ENCODE measurements at places on chromosomes 12 and 14.
A peak's percentile ranks its signal among the peaks of the same experiment; 100 is the strongest.

GRCh38 chr14:53180272-53181221, 27.4 kb upstream of the DDHD1 start:
- no peak for DNase-seq

- DNase-seq = no peak
Measured at GRCh38 chr12:6092784-6093722, 31.4 kb downstream of the VWF start.

DNA sequence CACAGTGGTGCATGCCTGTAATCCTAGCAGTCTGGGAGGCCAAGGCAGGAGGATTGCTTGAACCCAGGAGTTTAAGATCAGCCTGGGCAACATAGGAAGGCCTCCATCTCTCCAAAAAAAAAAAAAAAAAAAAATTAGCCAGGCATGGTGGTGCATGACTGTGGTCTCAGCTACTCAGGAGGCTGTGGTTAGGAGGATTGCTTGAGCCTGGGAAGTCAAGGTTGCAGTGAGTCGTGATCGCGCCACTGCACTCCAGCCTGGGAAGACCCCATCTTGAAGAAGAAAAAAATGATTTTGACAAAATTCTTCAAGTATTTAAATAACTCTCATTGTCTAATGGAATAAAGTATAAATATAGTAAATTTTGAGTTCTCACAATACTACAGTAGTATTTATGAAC, 219.2 kb upstream of the SSTR1 start:
- no peak for DNase-seq

DNA sequence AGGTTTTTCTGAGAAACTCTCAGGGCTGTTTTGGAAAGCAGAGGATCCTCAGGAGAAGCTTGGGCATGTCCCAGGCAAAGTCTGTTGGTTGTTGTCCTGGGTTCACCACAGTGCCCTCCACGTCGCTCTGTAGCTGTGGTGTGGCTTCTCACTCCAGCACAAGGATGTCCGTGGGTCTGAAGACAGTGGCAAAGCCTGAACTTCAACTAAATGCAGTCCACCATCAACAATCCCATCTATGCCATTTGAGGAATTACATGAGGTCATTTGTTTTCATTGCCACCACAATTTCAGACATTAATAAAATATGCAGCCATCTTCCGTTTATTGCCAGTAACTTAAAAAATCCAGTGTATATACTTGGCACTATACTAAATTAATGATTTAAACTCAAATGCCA, 272.1 kb downstream of the LRIG3 start:
- no peak for DNase-seq

DNA sequence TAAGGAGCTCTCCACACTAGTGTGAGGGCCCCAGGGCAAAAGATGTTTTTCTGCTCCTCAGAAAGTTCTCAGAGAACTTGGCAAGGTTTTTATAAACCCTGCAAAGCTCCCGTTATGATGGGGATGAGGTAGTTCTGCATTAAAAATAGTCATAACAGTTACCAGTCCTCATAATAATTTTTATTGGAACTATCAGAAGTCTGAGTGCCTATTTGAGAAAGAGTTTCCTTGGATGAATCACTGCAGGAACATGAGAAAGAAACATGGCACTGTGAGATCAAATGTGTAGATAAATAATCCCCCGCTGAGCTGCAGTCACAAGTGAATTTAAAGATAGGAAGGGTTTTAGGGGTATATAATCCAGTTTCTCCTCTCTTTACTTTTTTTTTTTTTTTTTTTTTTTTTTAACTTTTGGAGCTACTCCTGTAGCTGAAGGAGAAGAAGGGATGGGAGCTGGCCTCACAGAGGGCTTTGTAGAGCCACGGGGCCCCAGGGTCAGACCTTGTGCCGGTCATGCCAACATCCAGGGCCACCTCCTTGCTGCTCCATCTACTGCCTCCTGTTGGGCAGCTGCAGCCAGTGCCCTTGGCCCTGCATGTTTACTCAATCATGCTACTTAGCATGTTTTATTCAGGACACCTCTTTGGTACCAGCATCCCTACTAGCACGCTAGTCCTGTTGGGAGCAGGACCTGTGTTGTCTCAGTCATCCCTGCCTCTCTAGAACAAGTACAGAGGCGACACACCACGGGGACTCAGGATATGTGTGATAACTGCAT, 39.5 kb downstream of the EVL start:
- DNase-seq = no peak

DNA sequence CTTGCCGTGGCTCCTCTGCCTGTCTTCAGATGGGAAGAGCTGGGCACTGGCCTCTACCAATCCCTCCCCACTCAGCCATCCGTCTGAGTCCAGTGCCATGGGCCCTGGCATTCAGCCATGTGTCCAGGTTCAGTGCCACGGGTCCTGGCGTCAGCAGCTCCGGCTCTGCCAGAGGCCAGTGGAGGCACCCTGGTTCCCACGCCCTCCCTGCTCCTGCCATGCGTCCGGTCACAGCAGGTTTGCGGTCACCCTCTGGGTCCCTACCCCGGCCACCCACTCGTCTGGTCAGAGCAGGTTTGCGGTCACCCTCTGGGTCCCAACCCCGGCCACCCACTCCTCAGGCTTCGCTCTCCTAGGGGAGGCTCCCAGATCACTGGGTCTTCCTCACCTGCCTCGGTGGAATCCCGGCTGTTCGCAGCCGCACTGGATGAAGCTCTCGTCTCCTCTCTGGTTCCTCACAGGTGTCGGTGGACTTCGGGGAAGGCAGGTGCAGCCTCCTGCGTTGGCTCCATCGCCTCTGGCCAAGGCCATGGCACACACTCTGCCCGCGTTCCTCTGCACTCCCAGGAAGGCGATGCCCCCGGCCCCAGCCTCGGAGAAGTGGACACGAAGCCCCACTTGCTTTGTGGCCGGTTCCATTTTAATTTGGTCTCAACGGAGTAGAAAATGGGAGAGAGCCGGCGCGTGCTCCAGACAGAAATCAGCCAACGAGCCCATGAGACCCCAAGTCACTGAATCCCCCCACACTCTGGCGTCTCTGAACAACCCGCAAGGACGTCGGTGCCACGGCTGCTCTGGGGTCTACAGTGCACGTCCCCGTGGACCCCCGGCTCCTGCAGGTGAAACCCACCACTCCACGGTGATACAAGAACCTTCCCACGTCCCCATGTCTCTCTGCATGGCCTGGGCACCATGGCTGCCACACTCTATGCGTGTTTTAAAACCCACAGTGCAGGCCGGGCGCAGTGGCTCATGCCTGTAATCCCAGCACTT, 47.8 kb upstream of the FBRSL1 start:
- DNase-seq = no peak

GRCh38 chr12:12506496-12506890, 56.2 kb downstream of the DUSP16 start:
- no peak for DNase-seq

- peak; percentile 98 for DNase-seq
Measured at GRCh38 chr12:6461401-6462233, 8.9 kb downstream of the VAMP1 start.

DNA sequence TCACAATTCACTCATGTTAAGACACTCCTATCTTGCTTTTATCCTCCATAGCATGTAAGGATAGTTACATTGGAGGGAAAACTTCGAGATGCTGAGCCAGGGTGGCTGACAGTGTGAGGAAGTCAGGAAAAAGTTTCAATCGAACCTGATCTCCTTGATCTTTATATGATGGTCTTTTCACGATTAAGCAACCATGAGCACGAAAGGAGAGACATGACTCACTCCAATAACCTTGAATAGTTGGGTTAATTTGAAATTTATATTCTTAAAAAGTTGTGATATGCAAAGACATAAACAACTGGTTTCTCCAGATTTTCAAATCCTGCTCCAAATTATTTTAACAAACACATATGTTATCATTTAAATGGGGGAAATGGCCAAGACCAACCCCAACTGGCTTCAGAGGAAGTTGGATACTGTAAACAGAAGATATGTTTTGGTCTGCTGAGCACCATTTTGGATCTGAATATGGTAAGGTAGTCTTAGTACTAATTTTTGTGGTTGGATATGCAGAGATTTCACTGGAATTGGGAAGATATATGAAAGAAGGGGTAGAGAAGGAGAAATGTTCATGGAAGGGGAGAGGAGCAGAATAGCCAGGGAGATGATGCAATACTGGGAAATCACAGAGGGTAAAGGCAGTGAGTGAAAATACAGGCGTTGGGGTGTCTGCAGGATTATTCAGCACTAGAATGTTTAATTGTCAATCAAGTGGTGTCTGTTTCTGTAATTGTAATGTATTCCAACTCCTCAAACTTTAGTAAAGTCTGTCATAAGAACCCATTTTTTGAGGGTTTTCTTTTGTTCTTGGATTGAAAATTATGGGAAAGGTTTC, 185.2 kb upstream of the SLC38A2 start:
- DNase-seq = no peak

GRCh38 chr14:89056394-89056793, 231.9 kb downstream of the TTC8 start:
- DNase-seq = no peak

- DNase-seq = no peak
Measured at GRCh38 chr14:75960231-75960630, 21.6 kb downstream of the TGFB3 start.

DNA sequence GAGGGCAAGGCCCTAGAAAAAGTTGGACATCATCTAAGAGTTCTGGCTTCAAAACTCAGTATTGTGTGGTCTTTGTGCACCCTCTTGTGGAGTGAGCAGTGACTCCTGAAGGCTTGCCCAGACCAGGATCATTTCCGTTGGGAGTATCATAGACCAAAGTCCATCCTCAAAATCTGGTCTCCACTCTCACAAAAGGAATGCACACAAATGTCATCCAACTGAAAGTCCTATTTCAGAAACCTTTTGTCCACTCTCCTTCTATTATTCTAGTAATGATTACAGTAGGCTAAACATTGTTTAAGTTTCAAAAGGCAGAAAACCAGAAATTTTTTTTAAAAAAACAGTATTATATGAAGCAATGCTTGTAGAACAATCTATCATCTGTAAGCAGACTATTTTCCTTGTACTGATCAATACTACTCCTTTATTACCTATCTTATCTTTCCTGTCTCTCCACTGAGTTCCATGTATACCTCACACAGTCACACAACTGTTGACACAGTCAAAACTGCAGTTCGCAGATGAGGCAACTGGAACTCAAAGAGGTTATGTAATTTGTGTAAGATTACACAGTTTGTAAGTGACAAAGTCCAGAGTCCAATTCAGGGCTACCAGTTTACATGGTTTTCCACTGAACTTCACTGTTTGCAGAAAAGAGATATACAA, 41.4 kb downstream of the COX16 start:
- DNase-seq = no peak

GRCh38 chr12:12338527-12339168, 11.4 kb downstream of the MANSC1 start:
- DNase-seq = no peak

DNA sequence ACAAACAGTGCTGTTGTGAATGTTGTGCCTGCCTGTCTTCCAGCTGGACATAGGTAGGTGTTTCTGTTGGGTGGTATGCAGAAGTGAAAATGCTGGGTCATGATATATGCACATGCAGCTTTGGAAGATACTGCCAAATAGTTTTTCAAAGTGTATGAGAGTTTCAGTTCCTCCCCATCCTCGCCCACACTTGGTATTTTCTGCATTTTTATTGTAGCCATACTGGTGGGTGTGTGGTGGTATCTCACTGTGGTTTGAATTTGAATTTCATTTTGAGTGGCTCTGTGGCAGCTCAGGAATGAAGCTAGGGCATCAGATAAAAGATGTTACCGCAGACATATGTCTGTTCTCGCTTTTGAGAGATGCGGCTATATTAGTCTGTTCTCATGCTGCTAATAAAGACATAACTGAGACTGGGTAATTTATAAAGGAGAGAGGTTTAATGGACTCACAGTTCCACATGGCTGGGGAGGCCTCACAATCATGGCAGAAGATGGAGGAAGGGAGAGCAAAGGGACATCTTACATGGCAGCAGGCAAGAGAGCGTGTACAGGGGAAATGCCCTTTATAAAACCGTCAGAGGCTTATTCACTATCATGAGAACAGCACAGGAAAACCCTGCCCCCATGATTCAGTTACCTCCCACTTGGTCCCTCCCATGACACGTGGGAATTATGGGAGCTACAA, 183.1 kb downstream of the CAND1 start:
- no peak for DNase-seq

GRCh38 chr12:94149781-94150239, 1.4 kb downstream of the PLXNC1 start:
- DNase-seq = no peak

GRCh38 chr14:20836668-20837338, 34.2 kb upstream of the RNASE1 start:
- no peak for DNase-seq

- DNase-seq = no peak
Measured at GRCh38 chr14:74109369-74109768, 24.6 kb downstream of the LIN52 start.

DNA sequence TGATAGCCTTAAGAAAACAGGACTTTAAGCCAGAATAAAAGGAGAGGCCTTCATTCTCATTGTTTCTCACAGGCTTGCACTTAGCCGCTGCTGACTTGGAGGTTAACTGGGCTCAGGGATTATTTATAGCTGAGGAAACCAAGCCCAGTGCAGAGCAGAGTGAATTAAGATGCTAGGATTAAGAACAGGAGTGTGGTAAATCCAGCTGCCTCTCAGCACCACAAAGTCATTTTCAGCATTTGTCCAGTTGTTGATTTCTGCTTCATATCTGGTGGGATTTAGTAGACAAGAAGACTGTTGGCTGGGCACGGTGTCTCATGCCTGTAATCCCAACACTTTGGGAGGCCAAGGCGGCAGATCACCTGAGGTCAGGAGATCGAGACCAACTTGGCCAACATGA, 14.3 kb upstream of the KRT73 start:
- DNase-seq = no peak

GRCh38 chr14:92670160-92670559, 78.3 kb downstream of the LGMN start:
- no peak for DNase-seq

- no peak for DNase-seq
Measured at GRCh38 chr12:109009766-109010165, 11.1 kb downstream of the SVOP start.

GRCh38 chr12:8661751-8662150, 875 bp downstream of the MFAP5 start:
- no peak for DNase-seq

- DNase-seq = no peak
Measured at GRCh38 chr12:25324861-25325260, 74.1 kb upstream of the KRAS start.

DNA sequence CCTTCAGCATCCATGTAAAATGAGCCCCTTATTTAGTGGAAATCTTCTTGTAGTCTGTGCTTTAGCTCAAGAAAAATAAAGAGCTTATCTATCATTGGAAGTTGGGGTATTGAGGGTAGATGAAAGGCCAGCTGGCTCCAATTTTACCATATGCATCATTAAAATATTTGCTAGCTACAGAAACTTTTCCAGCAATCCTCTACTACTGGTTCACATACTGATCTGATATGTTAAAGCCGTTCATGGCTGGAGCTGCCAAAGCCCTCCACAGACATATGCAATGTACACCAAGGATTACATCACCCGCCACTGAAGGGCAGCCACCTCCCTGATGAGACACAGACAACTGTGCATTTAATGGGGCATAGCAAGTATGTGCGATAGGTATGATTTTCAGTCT, 1205.3 kb downstream of the GALC start:
- no peak for DNase-seq
